ENCODE measurements at places on chromosomes 11 and 22.

- DNase-seq = no peak
Measured at GRCh38 chr22:44314425-44315067, 1.8 kb upstream of the SHISAL1 start.

DNA sequence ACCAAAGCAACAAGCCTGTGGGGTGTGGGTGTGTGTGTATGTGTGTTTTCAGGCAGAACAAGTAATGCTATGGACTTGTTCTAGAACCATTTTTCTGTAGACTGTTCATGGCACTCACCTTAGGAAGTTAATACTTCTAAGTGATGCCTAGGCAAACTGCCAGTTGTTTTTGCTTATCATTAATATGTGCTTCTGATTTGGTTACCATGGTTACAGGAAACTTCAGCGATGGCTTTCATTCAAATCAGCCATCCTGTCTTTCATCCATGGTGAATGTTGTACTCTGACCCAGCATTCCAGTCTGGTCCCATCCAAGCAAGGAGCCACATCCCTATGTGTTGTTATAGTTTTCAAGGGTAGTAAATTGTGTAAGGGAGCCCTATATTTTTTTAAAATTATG is 49.8 kb upstream of the ARHGAP20 start:
- no peak for DNase-seq

DNA sequence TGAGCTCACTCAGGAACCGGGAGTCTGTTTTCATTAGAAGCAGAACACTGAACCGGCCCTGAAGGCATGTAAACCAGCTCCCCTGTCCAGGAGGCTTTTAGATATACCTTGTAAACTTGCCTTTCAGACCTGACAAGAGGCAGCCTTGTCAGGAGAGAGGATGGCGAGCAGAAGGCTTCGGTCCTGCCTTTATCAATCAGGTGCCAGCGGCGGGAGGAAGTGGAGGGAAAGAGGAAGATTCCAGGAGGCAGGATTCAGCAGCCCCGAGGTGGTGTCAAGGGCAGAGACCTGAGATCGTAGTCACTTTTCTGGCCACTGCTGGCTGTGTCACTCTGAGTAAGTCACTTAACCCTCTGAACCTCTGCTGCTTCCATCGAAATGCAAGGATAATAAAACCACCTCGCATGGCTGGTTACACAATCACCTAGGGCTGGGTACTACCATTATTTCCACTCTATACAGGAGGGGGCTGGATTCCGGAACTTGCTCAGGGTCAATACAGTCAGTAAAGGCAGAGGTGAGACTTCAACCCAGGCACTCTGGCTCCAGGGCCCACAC is 181.0 kb downstream of the CHST1 start:
- no peak for DNase-seq

GRCh38 chr11:58980159-58980843 is 41.0 kb downstream of the GLYATL1 start:
- no peak for DNase-seq

DNA sequence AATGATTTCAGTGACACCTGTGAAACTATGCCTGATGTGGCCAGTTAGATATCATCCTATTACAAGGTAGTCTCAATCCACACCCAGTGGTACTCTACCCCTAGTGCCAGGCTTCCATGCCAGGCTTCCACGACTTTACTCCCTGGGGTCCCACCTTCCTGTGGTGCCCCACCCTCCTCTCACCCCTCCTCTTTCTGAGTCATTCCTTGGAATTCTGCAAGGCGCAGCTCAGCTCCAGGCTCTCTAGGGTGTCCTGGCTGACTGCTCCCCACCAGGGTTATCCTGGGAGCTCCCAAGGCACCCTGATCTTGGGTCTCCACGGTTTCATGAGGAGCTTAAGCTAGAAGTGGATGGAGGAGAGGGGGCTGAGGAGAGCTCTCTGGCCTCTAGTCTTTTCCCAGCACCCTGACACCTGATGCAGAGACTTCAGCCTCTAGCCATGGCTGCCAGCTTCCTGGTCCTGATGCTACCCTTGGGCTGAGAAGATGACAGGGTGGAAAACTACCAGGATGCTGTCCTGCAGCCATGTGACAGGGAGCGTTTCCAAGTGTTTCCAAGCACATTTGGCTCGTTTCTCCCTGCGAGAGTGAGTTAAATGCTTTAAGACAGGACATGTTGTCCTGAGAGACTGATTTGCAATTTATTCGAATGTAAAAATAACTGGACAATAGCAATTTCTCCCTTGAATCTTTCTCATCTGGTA is 1461.2 kb downstream of the TBC1D22A start:
- DNase-seq = no peak

GRCh38 chr11:34232807-34233206 is 125.0 kb downstream of the ABTB2 start:
- DNase-seq = no peak

GRCh38 chr22:32164075-32164860 is 5.2 kb upstream of the C22orf42 start:
- DNase-seq = no peak

DNA sequence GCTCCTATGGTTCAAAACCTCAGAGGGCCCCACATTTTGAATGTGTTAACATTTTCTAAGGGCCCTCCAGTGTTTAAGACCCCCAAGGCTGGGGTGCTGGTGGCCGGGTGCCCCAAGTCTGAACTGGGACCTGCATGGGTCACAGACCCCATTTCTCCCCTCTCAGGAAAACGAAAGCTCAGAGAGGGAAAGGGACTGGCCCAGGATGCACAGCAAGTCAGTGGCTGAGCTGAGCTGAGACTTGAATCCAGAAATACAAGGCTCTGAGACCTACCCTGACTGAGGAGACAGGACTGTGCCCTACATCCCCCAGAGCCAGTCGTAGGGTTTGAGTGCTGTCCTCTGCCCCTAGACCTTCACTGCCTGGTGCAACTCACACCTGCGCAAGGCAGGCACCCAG is 4.2 kb downstream of the ACTN3 start:
- no peak for DNase-seq

DNA sequence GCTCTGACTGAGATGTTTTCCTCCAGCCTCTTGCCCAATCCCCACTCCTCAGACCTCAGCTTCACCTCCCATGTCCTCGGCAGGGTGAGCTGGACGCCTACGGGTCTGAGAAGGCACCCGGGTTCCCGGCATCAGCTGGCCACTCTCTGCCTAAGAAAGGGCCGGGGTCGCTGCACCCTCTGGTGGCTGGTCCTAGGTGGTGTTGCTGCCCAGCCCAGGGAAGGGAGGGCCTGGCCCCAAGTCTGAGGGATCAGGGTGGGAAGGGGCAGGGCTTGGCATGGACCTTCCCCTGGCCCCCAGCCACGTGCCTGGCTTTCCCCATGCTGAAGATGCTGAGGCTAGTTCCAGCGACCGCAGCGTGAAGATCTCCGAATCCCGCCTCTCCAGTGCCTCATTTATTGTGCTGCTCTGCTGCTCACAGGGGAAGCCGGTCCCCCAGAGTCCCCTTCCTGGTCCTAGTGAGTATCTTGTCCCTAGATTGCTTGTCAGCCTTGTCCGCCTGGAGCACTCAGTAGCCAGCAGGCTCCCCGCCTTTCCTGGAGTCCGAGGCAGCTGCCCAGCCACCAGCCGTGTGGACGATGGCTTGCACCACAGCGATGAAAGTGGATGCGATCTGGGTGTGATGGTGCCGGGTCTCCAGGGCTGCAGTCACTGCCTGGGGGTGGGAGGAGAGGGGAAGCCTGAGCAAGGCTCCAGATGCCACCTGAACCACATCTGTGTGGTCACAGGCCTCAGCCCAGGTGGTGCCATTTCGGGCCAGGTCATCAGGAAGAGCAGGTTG is 2.9 kb upstream of the GGT5 start:
- DNase-seq = no peak

DNA sequence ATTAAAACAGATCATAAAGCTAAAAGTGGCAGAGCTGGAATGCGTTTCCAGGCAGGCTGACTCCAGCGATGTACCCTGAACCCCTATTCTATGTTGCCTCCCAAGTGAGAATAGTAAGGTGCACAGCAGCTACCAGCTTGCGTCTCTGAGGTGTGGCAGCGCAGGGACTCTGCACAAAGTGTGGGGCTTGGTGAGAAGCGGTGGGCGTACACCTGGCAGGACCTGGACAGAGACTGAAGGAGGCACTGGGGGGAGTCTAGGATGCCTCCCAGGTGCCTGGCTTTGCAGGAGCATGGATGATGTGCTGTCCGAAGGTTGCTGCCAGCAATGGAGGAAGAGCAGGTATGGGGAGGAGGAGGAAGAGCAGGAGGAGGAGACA is 42.9 kb downstream of the AMPD3 start:
- no peak for DNase-seq

DNA sequence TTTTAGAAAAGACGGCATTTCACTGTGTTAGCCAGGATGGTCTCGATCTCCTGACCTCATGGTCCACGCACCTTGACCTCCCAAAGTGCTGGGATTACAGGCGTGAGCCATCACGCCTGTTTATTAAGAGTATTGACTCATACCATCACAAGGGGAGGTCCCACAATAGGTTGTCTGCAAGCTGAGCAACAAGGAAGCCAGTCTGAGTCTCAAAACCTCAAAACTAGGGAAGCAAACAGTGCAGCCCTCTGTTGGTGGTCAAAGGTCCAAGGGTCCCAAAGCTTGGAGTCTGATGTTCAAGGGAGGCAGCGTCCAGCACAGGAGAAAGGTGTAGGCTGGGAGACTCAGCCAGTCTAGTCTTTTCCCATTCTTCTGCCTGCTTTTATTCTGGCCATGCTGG is 32.8 kb upstream of the LDLRAD3 start:
- DNase-seq = no peak

DNA sequence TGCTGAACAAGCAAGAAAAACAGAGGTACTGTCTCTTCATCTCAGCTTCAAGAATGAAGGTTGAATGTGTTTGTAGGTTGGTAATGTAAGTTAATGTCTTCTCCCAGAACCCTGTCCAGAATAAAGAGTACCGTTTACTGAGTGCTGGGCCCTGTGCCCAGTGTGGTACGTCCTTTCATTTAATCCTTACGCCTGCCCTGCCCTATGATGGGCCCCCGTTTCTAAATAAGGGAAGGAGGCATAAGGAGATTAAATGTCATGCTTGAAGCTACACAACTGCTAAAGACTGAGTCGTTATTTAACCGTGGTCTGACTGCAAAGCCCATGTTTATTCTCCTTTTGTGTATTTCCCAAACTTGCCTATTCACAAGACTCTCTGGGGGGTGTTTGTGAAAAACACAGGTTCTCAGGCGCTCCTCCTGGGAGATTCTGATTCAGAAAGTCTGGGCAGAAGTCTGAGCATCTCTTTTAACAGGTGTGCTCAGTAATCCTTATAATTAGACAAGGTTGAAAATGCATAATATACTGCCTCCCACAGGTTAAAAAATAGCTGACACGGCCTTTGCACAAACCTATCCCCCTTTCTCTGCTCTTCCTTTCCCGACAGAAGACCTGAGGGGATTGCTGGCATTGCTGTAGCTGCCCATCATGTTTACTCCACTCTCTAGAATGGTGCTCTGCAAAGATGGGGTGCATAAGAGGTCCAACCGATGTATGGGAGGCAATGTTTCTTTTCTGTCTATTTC is 56.3 kb upstream of the ZBTB44 start:
- DNase-seq = no peak

DNA sequence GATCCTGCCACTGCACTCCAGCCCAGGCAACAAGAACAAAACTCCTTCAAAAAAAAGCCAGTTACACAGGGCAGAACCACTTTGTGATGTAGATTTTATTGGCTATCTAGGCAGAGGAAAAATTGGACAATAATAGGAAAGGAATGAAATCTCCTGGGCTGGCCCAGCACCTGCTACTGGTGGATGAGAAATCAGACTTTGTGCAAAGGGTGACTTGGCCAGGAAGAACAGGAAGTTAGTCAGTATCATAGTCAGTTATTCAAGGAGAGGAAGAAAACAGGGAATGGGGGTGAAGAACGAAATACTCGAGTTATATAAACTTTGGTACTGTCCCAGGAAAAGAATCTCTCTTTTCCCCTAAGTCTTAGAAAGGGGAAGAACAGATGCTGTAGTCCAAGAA is 11.0 kb upstream of the SPTBN2 start:
- DNase-seq = no peak

GRCh38 chr11:46948378-46949131 is 12.0 kb downstream of the CSTPP1 start:
- DNase-seq = no peak

DNA sequence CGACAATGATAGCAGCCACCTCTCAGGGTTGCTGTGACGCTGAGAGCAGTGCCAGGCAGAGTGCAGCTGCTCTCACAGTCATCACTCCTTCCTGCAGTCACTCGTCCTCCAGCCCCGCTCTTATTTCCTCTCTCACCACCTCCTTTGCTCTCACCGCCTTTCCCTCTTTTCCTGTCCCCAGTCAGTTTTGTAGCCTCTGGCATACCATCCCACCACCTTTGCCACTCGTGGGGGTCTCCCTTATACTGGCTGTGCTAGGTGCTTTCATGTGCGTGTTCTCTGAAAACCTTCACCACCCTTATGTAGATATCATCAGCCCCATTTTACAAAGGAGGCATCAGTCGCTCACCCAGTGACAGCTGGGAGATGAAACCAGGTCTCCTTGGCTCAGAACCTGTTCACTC is 19.3 kb upstream of the ST3GAL4 start:
- no peak for DNase-seq

DNA sequence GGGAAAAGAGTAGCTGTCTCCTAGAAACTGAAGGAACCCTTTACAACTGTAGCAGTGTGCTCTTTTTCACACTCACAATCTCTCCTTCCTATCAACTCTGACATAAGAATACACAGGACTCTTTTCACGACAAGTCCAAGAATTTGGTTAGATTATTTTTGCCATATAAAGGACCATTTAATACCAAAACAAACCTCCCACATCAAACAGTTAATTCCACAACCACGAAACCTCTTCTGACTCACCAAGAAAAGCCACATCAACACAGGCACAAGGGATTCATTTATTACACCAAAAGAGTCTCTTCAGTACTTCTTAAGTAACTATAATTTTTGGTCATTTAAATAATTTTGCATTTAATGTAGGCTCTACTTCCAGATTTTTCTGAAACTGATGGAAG is 222.6 kb upstream of the PITPNB start:
- no peak for DNase-seq

DNA sequence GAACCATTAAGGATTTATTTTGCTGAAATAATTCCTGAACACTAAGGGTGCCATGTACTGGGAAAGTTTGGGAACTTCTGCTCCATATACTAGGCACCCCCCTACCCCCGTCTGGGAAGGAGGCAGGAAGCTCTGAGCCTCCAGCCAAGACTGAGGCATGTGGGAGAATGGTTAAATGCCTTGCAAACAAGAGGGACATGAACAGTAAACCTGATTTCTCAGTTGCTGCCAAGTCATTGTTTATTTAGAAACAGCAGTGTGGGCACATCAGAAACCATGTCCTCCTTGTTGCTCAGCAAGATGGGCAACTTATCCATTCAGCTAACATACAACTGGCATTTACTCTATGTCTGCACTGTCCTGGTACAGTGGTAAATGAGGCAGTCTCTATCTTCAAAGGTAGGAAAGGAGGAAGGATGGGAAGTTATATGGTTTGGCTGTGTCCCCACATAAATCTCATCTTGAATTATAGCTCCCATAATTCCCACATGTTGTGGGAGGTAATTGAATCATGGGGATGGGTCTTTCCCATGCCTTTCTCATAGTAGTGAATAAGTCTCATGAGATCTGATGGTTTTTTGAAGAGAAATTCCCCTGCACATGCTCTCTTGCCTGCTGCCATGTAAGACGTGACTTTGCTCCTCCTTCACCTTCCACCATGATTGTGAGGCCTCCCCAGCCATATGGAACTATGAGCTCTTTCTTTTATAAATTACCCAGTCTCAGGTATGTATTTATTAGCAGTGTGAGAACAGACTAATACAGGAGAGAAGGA is 459.1 kb downstream of the MIAT start:
- no peak for DNase-seq

All from stimulated activated CD4-positive, alpha-beta T cell treated with anti-CD3 and anti-CD28 coated beads, Interleukin-1b, Interleukin-23, amount 100 ng/mL, for 24 hours (primary cell).